ENCODE measurements at places on chromosomes 12 and 14.

DNA sequence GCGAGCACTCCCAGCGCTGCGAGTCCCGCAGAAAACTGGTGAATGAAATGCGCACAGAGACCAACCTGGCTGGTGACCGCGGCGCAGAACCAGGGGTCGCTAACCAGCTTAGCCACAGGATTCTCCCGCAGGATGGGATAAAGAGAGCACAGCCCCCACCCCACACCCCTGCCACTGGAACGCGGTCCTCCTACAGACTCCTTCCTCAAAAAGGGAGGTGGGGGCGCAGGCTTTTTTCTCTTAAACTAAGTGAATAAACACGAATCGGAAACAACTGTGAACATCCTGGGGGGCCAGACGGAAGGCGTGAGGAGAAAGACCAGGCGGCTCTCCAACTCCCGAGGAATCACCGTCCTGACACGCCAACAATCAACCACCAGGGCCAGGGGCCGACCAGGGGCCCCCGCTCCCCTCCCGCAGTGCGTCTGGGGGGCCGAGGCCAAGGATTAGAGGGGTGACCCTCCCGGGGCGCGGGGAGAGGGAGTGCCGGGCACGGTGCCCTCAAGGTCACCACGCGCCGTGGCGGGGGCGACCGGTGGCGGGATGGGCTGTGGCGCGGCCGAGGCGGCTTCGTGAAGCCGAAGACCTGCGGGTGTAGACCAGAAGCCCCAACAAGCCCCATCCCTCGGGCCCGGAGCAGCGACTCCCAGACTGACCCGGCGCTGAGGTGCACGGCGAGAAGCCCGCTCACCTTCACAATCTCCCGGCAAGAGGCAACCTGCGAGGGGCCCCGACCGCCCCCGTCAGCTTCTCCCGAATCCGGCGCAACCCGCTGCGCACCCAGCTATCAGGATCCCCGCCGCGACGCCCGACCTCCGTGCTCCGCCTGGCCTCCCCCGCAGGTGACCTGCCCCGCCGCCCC is 704 bp downstream of the ATP2B1 start:
- DNase-seq = peak; percentile 45

DNA sequence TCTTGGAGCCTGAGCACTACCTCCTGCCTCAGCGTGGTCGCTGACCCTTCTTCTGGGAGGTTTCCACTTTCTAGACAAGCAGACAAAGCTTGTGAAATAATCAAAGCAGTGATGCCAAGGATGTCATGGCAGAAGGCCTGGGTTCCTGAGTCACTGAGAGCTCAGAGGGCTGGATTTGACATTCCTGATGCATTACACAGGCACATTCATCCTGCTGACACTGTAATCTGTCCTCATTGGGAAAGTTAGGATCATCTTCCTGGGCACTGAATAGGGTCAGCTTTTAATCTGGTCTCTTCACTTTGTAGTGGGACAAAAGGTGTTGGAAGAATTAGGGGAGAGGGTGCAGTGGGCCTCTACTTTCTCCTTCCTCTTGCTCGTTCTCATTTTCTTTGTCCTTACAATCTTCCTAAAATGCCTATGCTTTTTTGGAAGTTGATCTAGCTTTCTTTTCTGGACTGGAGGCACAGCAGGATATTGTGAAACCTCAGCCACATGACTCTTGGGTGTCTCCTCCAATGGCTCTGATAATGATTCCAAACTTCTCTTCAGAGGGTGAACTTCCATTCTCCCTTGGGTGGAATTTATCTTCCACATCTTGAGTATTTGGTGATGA is 29.6 kb downstream of the EEA1 start:
- peak; percentile 99 for DNase-seq

DNA sequence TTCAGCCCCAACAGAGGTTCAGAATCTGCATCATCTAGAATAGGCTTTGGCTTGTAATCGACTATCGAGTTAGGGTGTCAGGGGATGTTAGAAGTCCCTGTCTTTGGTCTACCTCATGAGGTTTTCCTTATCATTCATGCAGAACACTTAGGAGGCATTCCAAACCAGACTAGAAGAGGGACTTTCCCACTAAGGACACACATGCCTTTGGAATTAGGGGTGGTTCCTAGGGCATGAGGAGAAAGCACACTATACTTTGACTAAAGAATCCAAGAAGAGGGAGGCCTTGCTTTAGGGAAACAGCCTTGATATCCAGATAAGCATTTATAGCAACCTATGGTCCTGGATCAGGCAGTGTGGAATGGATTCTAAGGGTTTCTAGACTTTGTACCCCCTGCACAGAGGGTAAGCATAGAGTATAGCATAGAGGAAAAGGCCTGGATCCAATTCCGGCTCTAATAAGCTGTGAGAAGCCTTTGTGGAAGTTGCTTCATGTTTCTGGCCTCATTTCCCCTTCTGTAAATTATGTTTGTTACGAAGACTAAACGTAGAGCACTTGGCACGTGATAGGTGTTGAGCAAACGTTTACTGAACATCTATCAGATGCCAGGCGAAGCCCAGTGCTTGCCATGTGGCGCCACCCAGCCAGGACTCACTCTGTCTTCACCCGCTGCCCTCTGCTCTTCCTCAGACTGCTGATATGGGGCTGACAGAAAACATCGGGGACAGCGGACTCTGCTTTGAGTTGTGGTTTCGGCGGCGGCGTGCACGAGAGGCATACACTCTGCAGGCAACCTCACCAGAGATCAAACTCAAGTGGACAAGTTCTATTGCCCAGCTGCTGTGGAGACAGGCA is 13.2 kb downstream of the ZNF219 start:
- DNase-seq = peak; percentile 69

GRCh38 chr14:59321626-59321949 is 133.1 kb downstream of the DAAM1 start:
- no peak for DNase-seq

- DNase-seq = peak; percentile 43
Observed at GRCh38 chr14:93023039-93023438, 92.7 kb downstream of the ITPK1 start.

DNA sequence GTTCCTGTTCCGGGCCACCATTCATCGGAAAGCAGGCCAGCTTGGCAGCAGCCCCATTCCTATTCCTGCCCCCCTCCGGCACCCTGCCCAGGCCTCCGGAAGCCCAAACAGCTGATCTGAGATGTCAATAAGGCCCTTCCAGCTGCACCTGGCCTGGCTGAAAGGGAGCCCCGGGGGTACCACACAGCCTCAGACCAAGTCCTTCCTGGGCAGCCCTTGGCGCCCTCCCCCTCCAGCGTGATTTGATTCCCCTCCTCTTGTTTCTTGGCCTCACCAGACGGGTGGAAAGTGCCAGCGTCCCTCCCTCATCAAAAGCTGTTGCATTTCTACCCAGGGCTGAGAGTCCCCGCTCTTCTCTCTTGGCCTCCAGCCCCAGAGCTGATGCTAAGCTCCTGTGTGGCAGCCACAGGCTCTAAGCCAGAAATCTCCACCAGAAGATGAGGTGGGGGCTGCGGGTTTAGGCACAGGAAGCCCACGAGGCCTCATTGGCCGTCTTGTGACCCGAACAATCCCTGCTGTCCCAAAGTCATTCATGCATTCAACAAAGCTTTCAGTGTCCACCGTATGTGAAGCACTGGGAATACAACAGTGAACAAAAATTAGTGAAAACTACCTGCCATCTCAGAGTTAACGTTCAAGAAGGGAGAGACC is 215.4 kb downstream of the SLC41A2 start:
- DNase-seq = no peak

DNA sequence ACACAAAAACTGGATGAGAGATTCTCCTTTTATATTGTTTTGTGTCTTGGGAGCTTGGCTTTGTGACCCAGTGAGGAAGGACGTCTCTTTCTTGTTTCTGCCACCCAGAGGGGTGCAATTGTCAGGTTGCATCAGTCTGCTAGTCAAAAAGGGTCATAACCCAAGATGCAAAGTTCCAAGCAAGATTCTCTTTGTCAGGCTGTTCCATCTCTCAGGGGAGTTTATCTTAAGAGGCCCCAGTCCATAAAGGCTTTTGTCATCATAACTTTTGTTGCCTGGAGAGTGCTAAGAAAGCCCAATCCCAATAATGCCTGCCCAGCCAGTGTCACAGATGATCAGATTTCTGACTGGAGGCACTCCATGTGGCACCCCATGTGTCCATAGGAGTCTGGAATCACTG is 444.9 kb downstream of the TRHDE start:
- no peak for DNase-seq

GRCh38 chr14:91373591-91374254 is 43.9 kb downstream of the CCDC88C start:
- no peak for DNase-seq

- peak; percentile 58 for DNase-seq
Observed at GRCh38 chr12:133129368-133130037, 571 bp downstream of the ZNF891 start.

DNA sequence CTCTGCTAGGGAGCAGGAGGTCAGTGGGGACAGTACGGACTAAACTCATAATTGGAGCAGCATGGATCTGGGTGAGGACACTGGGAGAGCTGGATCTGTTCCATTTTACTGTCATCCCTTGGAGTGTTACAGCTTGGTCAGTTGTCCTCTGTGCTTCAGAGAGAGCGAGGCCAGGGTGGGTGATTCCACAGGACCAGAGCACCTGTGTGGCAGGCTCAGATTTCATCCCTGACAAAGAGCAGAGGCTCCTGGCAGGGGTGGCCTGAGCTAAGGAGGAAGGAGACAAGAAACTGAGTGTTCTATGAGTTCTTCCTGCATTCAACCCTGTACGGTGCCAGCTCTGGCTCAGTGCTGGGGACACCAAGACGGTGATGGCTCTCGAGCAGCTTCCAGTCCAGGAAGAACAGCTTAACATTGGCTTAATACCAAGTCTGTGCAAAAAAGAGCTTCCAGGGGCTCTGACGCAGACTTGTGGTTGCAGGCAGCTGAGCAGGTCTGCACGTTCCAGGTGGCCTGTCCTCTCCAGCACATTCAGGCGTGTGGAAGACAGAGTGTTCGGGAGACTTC is 8.4 kb upstream of the PGF start:
- DNase-seq = peak; percentile 80

DNA sequence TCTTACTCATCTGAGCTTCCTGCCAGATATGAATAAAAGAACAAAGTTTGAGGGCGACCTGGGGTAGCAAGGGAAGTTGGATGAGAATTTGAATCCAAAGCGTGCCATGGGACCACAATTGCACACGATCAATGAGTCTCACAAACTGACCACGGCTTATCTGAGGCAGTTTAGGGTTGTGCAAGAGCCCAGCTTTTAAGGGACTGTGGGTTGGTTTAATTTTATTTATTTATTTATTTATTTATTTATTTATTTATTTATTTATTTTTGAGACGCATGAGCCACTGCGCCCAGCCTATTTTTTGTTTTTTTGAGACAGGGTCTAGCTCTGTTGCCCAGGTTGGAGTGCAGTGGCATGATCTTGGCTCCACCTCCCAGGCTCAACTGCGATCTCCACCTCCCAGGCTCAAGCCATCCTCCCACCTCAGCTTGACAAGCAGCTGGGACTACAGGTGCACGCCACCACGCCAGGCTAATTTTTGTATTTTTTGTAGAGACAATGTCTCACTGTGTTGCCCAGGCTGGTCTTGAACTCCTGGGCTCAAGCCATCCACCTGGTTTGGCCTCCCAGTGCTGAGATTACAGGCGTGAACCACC is 1.1 kb downstream of the AMDHD1 start:
- no peak for DNase-seq

- no peak for DNase-seq
Observed at GRCh38 chr14:105925615-105926372, 399.4 kb downstream of the TMEM121 start.

GRCh38 chr14:52303236-52303635 is 10.9 kb upstream of the PTGER2 start:
- no peak for DNase-seq

GRCh38 chr12:54708826-54709225 is 60.7 kb upstream of the DCD start:
- DNase-seq = no peak

GRCh38 chr14:99946652-99947489 is 118.4 kb upstream of the EVL start:
- peak; percentile 46 for DNase-seq

GRCh38 chr12:10562306-10562933 is 51.0 kb downstream of the MAGOHB start:
- peak; percentile 59 for DNase-seq

GRCh38 chr14:51342226-51342625 is 102.2 kb downstream of the TMX1 start:
- peak; percentile 85 for DNase-seq

- DNase-seq = peak; percentile 89
Observed at GRCh38 chr12:64452559-64453329, 824 bp downstream of the TBK1 start.

GRCh38 chr12:112900298-112901145 is 6.2 kb upstream of the OAS1 start:
- peak; percentile 61 for DNase-seq

DNA sequence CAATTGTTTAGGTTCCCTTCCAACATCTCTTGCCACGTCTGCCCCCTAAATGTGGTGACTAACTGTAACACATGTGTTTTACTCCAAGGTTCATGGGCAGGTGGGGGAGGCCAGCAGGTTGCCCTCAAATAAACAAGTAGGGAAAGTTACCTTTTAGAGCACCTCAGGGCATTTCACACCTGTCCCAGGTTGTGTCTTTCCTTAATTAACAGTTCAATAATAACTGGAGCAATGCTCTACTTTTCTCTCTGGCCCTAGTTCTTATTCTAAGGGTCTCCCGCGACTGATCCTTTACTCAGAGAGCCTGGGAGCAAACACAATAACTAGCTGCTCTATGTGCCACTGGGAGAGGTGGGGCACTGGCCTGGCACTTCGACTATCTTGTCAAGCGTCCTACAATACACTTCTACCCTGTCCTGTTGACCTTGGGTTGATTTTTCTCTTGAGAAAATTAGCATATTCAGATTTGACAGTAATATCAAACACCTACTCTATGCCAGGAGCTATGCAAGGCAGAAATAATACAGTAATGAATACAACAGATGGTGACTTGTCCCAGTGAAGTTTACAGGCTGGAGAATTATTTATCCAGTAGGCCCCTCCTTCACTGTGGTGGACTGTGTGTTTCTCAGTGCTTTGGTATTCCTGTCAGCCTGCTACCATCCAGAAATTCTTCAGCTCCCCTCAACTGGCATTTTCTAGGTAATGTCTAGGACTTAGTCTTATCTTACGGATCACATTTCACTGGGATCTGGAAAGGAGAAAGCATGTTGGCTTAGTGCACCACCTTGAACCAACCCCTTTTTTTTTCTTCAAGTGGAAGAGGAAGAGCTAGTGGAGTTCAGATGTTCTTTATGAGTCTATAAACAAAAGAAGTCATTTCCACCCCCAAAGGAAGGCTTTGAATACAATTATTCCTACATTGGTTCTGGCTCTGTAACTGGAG is 202.6 kb downstream of the CRADD start:
- peak; percentile 67 for DNase-seq

- peak; percentile 50 for DNase-seq
Observed at GRCh38 chr12:116138781-116139180, 138.7 kb downstream of the MED13L start.

- no peak for DNase-seq
Observed at GRCh38 chr12:47849261-47849660, 29.6 kb upstream of the HDAC7 start.

DNA sequence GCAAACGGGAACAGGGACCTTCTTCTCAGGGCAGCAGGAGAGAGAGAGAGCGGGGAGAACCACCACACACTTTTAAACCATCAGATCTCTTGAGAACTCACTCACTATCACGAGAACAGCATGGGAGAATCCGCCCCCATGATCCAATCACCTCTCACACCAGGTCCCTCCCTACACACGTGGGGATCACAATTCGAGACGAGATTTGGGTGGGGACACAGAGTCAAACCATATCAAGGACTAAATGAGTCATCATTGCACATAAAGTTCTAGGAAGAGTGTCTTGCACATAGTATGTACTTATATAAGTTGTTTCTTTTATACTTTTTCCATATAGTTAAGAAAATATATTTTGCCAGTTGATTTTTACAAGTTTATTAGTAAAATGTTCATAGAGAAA is 17.6 kb upstream of the NTN4 start:
- peak; percentile 41 for DNase-seq

- peak; percentile 42 for DNase-seq
Observed at GRCh38 chr14:23153851-23154796, 29.3 kb downstream of the SLC7A8 start.

GRCh38 chr12:76530516-76530915 is 29.1 kb downstream of the OSBPL8 start:
- no peak for DNase-seq

Measured in ELR (cell line).